C1 segment of cervical spinal cord (tissue), 14 donors: ENCODE measurements at places on chromosomes 3 and 15.

GRCh38 chr15:66872405-66872804 lies 170.4 kb downstream of the SMAD6 start:
- no peak for DNase-seq

DNA sequence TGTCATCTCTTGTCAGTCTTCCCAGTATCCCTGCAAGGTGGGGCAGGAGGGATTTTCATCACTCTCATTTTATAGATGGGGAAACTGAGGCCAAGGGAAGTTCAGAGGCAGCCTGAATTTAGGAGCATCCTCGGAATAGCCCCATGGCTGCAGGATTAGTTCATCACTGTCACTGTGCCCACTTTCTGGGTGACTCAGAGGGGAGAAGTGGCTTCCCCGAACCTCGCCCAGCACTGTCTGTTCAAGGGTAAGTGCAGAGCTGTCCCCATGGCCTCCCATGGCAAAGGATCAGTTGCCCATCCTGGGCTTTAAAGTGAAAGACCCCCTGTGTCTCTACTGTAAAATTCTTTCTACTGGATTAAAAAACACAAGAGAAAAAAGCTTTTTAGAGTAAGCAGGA lies 60.0 kb upstream of the SEC13 start:
- DNase-seq, result no peak

GRCh38 chr3:49158103-49158709 lies 7.9 kb downstream of the CCDC71 start:
- no peak for DNase-seq

DNA sequence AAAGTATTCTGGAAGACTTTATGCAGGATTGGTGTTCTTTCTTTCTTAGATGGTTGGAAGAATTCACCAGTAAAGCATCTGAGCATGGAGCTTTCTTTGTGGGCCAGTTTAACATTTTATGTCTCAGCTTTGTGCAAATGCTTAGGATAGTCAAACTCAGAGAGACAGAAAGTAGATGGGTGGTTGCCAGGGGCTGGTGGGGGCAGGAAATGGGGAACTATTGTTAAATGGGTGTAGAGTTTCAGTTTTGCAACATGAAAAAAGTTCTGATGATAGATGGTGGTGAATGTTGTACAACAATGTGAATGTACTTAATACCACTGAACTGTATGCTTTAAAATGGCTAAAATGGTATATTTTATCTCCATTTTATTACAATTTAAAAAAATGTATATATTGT lies 24.8 kb downstream of the SPCS1 start:
- DNase-seq, result no peak

DNA sequence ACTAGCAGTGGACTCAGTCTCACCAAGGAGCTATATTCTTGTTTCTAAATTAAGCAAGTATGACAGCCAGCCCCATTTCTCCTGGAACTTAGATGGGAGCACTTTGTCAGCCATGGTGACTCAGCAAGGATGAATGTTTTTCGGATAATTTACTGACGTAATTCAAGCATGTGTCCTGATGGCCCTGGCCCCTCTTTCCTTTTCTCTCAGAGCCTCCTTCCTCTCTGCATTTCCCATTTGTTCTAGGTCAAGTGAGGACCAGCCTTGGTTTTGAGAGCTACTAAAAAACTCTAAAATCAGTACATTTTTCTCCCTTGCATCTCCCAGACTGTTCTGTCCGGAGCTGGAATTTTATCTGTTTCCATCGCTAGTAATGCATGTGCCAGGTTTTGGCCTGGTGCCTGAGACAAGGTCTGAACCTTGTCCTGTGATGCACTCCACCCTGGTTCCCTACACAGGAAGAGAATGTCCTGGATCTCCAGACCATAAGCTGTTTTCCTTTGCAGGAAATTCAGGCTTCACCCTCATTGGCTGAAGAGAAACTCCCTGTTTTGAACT lies 256.6 kb upstream of the ROPN1 start:
- no peak for DNase-seq

DNA sequence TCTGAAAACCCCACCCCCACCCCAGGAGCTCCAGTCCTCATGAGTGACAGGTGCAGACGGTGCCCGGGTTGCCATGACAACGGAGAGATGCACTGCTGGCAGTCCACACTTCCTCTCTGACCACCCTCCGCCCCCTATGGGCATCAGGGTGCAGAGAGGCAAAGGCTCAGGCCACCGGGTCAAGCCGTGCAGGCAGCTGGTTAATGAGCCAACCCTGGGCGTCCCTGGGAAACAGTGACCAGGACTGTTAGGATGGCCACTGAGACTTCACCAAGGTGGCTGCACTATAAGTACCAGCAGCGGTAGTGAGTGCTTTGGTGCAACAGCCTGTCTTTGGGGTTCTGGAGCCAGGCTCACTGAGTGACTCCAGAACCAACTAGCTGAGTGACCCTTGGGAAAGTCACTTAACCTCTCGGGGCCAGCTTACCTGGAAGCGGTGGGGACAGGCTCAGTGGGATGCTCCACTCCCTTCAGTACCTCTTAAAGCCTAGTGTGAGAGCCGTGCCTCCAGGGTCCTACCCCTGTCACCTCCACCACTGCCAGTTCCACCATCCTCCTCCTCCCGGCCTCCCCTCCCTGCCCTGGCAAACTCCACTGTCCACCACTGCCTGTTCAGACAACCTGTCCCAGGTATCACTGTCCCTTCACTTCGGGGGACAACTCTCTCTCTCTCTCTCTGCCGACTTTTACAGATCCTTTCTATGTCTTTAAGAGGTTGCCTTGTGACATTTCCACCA lies 121.0 kb upstream of the PRR20G start:
- DNase-seq, result no peak

DNA sequence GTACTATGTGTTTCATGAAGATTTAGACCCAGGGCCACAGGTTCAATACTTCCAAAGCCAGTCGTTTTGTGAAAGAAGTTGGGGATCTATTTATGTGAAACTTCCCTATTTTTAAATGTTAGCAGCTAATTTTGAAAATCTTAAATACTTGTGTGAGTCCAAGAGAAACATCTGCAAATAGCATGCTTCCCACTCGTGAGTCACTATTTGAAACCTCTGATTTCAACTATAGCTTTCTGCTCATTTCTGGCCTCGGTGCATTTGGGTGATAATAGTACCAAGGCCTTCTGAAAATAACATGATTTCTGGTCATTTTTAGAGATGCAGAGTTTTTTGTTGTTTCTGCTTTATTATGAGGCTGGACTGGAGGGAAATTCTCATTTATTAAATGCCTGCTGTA lies 110.0 kb downstream of the OPA1 start:
- no peak for DNase-seq

- no peak for DNase-seq
Measured at GRCh38 chr3:141379250-141379966, 11.1 kb downstream of the ZBTB38 start.

GRCh38 chr3:46913644-46914043 lies 36.1 kb downstream of the PTH1R start:
- DNase-seq, result no peak

GRCh38 chr3:52237657-52238172 lies 1.2 kb downstream of the TWF2 start:
- peak; percentile 63 for DNase-seq

- no peak for DNase-seq
Measured at GRCh38 chr3:79414806-79415205, 353.0 kb downstream of the ROBO1 start.
